ENCODE measurements at places on chromosomes 4 and X.
A peak's percentile ranks its signal among the peaks of the same experiment; 100 is the strongest.

DNA sequence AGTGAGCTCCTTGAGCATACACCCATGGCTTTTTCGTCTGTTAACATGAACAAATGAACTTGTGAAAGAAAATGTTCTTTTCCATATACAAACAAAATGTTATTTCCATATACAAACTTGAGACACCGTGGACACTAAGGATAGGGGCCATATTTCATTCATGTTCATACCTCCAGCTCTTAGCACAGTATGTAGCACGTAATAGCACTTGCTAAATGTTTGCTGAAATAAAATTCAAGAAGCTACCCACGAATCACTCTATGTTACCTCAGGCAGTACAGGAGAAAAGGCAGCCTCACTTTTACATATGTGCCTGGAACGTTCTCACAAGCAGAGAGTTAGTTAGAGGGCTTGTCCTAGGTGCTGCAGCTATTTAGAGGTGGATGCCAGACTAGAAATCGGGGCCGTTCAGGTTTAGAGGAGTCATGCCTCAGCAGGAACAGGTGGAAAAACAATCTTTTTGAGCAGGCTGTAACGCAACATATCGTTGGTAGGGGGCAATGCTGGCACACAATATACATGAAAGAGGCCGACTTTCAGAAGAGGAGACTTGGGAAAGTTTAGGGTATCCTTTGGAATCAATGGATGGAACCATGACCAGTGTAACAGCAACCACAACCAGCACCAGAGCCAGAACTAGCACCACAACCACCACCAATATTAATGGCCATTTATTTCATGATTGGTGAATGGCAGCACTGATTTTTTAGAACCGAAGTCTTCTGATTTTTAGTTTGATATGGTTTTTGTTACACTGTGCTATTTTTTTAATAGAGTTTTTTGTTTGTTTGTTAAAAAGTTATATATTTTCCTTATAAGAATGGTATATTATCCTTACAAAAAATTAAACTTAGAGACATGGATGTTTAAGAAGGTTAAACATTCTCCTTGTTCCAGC lies 14.8 kb upstream of the PAQR3 start:
- DNase-seq, result no peak

DNA sequence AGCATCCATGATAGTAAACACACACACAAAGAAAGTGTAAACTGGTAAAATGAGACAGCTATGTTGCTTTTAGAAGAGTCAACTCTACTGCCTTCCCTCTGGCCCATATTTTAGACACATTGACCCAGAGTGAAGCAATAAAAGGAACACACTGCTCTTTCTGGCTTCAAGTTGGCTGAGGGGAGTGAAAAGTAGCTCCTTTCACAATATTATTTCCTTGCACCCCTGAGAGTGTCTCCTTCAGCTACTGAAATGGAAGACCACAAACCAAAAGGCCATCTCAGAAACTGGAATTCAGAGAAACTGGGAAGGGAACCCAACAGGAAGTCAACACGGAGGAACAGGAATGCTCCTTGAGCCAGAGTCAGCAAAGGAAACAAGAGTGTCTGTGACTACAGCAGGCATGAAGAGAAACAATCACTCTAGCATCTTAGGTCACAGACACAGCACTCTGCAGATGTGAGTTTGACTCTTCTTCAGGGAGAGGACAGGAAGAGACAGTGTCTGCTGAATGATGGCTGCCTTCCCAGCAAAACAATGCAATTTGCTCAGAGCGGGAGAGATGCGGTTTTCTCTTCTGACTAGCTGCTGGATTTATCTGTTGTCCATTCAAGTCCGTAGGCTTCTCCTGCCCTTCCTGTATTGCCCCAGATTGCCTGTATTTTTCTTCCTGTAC lies 106.7 kb downstream of the SPATA18 start:
- DNase-seq, result no peak

- DNase-seq, result no peak
Measured at GRCh38 chr4:142983589-142983988, 137.5 kb upstream of the INPP4B start.

DNA sequence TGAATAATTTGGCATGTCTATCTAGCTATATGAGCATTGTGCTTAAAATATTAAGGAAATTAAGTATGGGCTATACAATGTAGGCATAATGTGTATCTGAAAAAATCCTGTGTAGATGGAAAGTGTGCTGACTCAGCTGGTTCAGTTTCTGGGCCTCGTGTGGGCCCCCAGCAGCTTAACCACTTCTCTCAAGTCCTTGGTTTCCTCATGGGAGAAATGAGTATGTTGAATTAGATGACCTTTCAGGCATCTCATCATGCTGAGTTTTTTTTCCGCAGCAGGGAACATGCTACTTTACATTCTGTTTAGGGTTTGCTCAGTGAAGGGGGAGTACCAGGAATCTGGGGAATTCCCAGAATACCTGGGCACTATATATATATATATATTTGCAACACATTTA lies 30.5 kb downstream of the RHOH start:
- DNase-seq, result peak; percentile 69

GRCh38 chrX:10117864-10118377 lies 38.9 kb upstream of the CLCN4 start:
- no peak for DNase-seq

GRCh38 chrX:68945603-68946228 lies 116.9 kb downstream of the EFNB1 start:
- no peak for DNase-seq

DNA sequence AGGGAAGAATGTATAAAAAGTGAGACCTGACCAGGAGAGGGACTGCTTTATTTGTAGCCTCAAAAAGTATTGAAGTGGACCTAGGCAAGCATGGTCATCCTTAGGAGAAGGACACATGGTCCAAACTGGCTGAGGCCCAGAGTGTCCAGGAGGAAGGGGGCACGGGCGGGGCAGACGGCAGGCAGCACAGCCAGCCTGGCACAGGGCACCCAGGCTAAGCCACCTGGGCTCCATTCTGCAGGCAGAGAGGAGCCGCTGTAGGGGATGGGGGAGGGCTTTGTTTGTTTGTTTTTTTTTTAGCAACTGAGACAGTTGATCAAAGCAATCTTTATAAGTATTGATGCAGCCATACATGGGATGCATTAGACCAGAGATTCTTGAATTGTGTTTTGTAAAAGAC lies 188.6 kb downstream of the PRDM5 start:
- DNase-seq, result no peak

DNA sequence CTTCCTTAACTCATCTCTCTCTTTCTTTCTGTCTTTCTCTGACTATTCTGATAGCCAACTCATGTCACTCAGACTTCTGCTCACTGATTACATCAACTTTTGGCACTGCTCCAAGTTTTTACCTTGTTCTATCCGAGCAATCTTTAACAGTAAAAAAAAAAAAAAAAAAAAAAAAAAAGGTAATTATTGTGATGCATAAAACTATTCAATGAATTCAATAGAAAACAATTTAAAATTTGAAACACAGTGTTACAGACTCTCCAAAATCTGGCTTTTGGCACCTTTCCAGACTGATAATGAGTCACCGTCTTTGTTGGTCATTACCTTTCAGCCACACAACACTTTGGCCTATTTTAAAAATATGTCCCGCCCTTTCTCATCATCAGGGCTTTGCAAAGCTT lies 229.5 kb downstream of the GALNTL6 start:
- no peak for DNase-seq

DNA sequence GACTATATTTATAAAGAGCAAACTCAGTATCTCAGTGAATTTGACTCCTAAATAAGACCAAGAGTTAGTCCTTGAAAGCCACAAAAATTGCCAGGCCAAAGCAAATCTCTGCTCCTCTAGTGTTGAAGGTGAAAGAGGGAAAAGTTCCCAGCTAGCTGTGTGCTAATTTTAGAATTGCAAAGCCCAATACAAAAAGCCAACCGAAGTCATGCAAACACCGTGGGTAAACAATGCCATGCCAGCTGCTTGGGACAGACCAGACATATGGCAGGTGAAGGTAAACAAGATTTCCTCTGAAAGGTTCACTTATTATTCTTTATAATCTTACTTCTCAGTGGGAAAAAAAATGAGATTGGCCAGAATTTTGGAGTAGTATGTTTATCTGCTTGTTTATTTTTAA lies 80.5 kb upstream of the LNX1 start:
- no peak for DNase-seq

GRCh38 chrX:102491766-102492165 lies 20.2 kb upstream of the TCP11X2 start:
- no peak for DNase-seq

- DNase-seq, result peak; percentile 46
Measured at GRCh38 chrX:51743179-51743957, at the start of gene GSPT2. TSS of gene GSPT2 (plus strand) at chrX:51743442. CDS start at chrX:51743627, 185 bp downstream.

DNA sequence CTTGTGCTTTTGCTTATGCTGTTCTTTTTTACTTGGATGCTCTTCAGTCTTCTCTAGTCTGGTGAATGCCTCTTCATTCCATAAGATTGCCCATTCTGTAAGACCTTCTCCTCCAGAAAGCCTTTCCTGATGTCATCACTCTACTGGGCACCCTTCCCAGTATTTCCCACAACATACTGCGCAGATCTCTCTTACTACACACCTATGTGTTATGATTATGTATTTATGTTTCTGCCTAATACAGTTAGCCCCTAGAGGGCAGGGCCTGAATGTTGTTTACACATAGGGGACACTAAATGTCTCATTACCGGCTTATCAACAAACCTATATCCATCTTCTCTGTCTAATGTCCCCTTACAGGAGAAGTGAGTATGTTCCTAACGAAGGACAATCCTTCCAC lies 21.1 kb downstream of the AIFM1 start:
- no peak for DNase-seq

- no peak for DNase-seq
Measured at GRCh38 chrX:41491267-41492004, 44.3 kb downstream of the NYX start.

GRCh38 chrX:149630681-149631233 lies 835 bp downstream of the TMEM185A start:
- no peak for DNase-seq

- DNase-seq, result no peak
Measured at GRCh38 chr4:52949336-52949735, 87.2 kb downstream of the RASL11B start.

DNA sequence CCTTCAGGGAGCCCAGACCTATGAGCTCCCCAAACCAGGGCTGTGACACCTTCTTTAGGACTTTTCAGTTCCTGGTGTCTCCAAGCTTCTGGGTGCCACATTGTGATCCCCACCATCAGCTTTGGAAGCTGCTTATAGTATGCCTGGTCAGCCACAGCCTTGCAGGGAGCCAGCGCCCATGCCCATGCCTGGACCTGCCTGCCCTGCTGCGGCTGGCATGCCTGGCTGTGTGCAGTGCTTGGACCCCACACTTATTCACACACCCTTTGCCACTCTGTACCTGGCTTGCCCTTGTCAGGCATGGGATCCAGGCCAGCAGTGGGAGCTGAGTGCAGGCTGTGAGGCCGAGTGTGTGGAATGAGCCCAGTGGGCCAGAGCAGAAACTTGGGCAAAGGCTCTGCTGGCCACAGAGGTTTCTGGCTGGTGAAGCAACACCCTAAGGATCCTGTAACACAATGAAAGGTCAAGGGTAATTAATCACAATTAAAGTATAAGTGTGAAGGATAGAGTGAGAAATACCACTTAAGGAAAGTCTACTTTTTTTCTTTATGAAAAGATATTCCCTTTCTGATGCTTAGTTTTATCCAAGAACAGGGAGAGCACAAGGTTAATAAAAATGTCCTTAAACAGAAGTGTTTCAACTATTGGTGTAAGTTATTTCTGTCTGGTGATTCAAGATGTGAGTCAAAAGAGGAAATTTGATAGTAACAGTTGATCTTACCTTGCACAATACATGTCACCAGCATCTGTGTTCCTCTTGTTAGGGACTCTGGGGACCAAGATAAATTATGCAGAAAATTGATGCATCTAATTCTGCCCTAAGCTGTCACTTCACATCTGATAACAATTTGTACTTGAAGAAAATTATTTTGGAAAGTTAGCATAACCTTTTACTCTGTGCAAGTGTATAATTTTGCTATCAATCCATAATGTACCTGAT lies 161.8 kb downstream of the FAM47A start:
- DNase-seq, result no peak

DNA sequence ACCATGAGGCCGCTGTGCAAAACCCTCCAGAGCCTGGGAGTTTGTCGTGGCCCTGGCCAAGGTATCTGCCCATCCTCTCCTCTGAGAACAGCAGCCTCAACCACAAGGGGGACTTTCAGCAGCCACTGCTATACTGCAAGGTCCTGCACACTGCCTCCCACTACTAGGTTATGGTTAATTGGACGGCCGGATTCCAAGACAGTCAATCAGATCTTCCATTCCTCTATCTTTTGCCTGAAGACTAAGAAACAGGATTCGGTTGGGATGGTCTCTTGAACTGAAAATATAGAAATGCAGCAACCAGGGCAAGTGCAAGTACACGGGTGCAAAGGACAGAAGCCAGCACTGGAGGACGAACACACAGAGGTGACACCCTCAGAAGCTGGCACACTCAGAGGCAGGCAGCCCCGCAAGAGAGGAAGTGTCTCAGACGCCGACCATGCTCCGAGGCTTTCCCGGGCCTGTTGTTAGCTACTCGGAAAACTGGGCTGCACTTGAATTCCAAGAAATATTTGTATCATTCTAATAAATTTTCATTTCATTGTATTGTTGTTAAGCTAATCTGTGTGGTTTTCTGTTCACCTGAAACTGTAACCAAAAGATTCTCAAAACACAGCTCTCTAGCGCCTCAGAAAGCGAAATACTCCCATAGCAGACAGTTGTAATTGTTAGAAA lies 63.3 kb downstream of the AFAP1 start:
- peak; percentile 32 for DNase-seq

GRCh38 chr4:762211-763190 lies 56.9 kb downstream of the PCGF3 start:
- no peak for DNase-seq

- no peak for DNase-seq
Measured at GRCh38 chr4:37645736-37646135, 40.4 kb downstream of the RELL1 start.

- no peak for DNase-seq
Measured at GRCh38 chrX:118360429-118361125, 14.7 kb downstream of the WDR44 start.

- no peak for DNase-seq
Measured at GRCh38 chr4:181569553-181569952, 673.6 kb upstream of the TENM3 start.

- no peak for DNase-seq
Measured at GRCh38 chrX:107878106-107878505, 52.4 kb downstream of the MID2 start.

GRCh38 chr4:109972786-109973528 lies 60.3 kb downstream of the EGF start:
- DNase-seq, result no peak

DNA sequence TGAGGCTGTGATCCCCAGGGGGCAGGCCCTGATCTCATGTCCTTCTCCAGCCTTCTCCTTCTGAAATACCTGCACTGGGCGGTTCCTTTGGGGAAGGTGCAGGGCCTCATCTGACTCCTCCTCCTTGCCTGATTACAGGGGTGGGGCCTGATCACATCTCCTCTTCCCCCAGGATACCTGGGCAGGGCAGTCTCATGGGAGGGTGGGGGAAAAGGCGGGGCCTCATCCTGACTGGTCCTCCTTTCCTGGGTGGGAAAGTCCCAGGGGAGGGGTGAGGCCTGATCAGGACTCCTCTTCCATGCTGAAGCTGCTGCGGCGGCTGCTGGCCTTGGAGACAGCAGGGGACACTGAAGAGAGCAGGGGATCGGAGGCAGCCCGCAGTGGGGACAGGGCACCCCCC lies 13.3 kb downstream of the TFE3 start:
- DNase-seq, result no peak

All from stimulated activated naive CD4-positive, alpha-beta T cell treated with Interleukin-2 at 50 U/mL for 16 hours (primary cell).